Activated CD4-positive, alpha-beta T cell treated with anti-CD3 and anti-CD28 coated beads, Interleukin-2, Interleukin-4, amounts not matched to agents 100 ng/mL and 50 ng/mL, durations not matched to agents 16 hours and 8 hours (primary cell): ENCODE measurements at places on chromosomes 16 and 17.
A peak's percentile ranks its signal among the peaks of the same experiment; 100 is the strongest.

- DNase-seq: no peak
Observed at GRCh38 chr16:67304020-67304419, 22.5 kb downstream of the KCTD19 start.

GRCh38 chr16:27627136-27627535 is 77.2 kb downstream of the KATNIP start:
- DNase-seq: no peak

- no peak for DNase-seq
Observed at GRCh38 chr16:10356870-10357842, 28.7 kb upstream of the ATF7IP2 start.

- DNase-seq: no peak
Observed at GRCh38 chr16:4477966-4478365, 1.8 kb downstream of the HMOX2 start.

DNA sequence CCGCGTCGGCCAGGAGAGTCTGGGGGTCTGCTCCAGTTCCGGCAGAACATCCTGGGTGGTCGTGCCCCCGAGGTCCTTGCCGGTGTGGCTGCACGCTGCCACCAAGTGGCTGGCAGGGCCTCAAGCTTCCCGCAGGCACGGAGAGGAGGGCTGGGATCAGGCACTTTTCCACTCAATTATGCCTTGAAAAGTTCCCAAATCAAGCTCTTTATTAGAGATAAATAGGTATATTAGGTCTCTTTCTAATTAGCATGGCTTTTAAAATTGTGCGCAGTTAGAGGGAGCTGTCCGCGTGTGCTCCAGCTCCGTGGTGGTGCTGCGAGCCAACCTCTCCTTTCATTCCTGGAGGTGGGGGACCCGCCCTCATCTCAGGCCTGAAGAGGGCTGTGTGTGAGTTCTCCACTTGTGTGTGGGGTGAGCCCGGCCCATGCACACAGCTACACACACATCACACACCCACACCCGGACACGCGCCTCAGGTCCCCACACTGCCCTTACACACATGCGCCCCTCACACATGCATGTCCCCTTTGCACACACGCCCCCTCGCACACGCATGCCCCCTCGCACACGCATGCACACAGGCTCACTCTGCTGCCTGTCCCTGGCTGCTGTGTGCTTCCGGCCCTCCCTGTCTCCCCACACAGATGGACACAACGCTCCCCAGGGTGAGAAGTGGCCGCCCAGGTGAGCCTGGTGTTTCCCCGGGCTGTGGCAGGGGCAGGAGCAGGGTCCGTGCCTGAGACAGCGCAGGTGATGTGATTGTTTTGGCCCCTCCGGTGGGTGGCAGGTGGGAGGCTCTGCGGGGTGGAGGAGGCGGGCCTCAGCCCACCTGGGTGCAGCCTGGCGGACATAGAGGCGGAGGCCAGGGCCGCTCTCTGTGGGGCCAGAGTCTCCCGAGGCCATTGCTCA is 28.8 kb downstream of the CACNA1H start:
- no peak for DNase-seq

GRCh38 chr17:82274134-82275020 is 877 bp upstream of the CSNK1D start:
- no peak for DNase-seq

- no peak for DNase-seq
Observed at GRCh38 chr17:3754066-3754457, 30.4 kb downstream of the HASPIN start.

- no peak for DNase-seq
Observed at GRCh38 chr16:80615735-80616134, 74.9 kb downstream of the DYNLRB2 start.

GRCh38 chr16:4261557-4262172 is 11.2 kb downstream of the TFAP4 start:
- peak; percentile 15 for DNase-seq

DNA sequence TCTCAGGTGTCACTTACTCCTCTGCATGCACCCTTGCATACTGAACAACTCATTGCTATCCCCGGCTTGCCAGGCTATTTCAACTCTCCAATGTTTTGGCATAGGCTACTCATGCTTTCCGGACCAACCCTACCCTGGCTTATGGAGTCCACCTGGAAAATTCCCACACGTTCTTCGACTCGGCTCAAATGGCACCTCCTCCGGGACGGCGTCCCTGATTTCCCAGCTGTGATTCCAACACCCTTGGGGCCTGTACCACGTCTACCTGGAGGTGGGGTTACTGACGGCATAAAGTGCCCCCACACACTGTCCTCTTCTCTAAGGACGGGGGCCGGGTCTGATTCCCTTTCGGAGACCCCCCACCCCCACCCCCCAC is 498 bp downstream of the SMYD4 start:
- no peak for DNase-seq

DNA sequence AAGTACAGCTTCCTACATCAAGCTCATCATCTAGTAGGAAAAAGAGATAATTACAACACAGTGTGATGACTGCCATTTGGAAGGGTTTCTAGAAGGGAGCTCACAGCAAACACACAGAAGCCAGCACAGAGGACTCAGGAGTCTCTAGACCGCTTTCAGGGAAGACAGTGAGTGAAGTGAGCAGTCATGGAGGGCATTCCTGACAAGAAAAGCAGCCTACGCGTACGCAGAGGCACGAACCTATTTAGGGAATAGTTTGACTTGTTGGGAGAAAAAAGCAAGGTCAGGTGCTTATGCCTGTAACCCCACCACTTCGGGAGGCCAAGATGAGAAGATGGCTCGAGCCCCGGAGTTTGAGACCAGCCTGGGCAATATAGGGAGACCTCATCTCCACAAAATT is 8.4 kb upstream of the HASPIN start:
- no peak for DNase-seq

DNA sequence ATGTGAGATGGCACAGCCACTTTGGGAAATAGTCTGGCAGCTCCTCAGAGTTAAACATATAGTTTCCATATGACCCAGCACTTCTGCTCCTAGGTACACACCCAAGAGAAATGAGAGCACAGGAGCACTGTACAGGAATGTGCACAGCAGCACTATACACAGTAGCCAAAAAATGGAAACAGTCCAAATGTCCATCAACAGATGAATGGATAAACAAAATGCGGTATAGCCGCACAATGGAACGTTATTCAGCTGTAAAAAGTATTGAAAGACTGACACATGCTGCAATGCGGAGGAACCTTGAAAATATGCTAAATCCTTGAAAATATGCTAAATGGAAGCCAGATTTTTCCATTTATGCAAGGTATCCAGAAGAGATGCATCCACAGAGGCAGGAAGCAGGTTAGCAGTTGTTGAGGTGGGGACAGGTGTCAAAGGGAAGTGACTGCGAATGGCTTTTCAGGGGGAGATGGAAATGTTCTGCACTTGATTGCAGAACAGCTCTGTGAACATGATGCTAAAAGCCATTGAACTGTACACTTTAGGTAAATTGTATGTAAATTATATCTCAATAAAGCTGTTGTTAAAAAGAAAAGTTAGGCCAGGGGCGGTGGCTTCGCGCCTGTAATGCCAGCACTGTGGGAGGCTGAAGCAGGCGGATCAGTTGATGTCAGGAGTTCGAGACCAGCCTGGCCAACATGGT is 80.7 kb downstream of the MPRIP start:
- no peak for DNase-seq

- DNase-seq: peak; percentile 91
Observed at GRCh38 chr16:27202923-27203506, 311 bp upstream of the KDM8 start.

DNA sequence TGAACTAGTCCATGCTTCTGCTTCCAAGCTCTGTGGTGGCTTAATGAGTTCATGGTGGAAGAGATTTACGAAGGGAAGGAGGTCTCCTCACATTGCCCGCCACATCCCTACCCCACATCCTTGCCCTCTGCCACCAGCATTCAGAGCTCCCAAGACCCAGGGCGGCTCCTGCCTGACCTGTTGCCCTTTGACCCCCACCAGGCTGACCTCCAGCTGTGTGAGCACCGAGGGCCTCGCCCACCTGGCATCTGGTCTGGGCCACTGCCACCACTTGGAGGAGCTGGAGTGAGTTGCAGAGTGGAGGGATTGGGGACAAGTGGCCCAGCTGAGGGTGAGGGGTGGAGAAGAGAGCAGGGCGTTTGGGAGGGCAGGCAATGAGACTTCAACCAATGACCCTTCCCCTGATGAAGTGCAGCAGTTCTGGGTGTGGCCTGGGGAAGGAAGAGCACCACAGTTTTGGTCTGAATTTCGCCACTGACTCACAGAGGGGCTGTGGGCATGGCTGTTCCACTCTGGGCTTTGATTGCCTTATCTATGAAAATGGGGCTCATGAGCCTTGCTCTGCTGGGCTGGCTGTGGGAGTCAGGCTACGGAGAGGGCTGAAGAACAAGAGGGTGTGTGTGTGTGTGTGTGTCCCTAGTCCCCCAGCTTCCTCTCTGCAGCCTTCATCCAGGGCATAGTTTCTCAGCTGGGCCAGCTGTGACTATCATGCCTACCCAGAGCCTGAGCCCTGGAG is 22.6 kb upstream of the CPNE2 start:
- no peak for DNase-seq

DNA sequence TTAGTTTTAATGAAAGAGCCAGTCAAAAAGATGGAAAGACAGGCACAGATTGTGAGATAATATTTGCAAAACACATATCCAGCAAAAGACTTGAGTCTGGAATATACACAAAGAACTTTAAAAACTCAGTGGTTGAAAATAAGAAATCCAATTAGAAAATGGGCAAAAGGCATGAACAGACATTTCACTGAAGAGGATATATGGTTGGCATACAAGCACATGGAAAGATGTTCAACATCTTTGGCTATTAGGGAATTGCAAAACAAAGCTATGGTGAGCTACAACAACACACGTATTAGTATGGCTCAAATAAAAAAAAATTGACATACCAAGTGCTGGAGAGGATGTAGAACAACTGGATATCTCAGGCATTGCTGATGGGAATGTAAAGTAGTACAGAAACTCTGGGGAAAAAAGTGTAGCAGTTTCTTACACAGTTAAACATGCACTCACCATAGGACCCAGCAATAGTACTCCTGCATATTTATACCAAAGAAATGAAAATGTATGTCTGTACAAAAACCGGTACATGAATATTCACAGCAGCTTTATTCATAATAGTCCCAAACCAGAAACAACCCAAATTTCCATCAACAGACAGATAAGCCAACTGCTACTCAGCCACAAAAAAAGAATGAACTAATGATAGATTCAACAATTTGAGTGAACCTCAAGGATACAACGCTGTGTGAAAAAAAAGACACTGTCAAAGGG is 44.4 kb upstream of the MRTFB start:
- DNase-seq: no peak
